HAP-1 (cell line): ENCODE measurements at places on chromosomes 4 and X.

DNA sequence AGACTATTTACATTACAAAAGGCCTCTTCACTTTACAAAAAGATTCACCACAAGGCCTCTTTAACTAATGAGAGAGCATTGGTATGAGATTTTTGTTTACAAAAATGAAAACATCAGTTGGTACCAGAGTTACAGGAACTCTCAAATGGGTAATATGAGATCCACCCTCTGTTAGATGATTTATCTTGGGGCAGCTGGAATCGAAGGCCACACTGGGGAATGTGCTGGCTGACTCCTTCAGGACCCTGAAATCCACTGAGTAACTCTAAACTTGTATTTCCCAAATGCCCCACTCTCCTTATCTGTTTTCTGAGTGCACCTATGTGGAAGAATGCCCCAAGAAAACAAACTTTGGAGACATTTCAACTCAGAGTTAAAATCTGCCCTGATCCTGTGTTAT is 232.9 kb upstream of the F9 start:
- no peak for DNase-seq

GRCh38 chr4:18041114-18041513 is 19.6 kb upstream of the LCORL start:
- no peak for DNase-seq

- no peak for DNase-seq
Measured at GRCh38 chrX:9882669-9883446, 84.3 kb upstream of the CLDN34 start.

- no peak for DNase-seq
Measured at GRCh38 chr4:86664959-86665358, 70.8 kb downstream of the PTPN13 start.

GRCh38 chr4:53638919-53639318 is 47.6 kb upstream of the LNX1 start:
- no peak for DNase-seq
